ENCODE measurements at places on chromosomes 4 and X.

- DNase-seq = no peak
Measured at GRCh38 chr4:43242606-43243005, 350.1 kb downstream of the GRXCR1 start.

- no peak for DNase-seq
Measured at GRCh38 chr4:3301450-3302172, 8.8 kb downstream of the RGS12 start.

- no peak for DNase-seq
Measured at GRCh38 chr4:115489279-115489678, 375.9 kb upstream of the NDST4 start.

DNA sequence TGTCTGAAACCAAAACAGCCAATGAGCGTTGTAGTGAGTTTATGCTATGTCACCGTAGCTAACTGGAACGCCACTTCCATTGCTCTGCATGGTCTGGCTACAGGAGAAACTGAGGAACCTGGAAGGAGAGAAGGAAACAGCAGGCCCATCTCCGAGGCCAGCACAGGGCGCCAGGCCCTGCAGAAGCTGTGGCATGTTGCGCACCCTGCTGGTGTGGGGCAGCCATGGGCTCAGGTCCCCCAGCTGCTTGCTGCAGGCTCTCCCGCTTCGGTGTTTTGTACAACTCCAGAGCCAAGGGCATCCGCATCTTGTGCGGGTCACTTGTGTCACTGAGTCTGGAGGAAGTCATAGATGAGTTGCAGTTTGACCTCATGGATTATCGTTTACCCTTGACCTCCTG lies 89.2 kb downstream of the AFAP1 start:
- DNase-seq = no peak

- no peak for DNase-seq
Measured at GRCh38 chrX:44914532-44915198, 41.7 kb downstream of the KDM6A start.

- DNase-seq = no peak
Measured at GRCh38 chr4:189800545-189801088, 140.1 kb upstream of the FRG1 start.

DNA sequence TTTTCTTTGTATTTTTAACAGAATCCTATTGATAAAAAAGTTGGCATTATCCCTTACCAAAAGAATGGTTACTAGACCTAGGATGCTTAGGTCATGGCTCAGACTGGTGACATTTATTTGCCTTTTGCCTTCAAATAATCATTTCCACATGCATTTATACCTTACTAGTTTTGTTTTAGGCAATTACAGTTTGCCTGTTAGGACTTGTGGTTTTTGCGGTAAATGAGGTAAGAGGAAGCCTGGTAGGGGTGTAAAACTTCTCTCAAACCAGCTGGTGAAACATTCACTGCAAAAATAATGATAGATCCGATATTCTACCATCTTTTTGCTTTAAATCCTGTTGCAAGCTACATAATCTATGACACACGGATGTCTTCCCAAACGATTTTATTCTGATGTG lies 12.1 kb downstream of the LAMP2 start:
- no peak for DNase-seq

- DNase-seq = no peak
Measured at GRCh38 chrX:47815901-47816845, 20.5 kb upstream of the ZNF81 start.

- no peak for DNase-seq
Measured at GRCh38 chr4:69822198-69822597, 37.7 kb downstream of the SULT1E1 start.

DNA sequence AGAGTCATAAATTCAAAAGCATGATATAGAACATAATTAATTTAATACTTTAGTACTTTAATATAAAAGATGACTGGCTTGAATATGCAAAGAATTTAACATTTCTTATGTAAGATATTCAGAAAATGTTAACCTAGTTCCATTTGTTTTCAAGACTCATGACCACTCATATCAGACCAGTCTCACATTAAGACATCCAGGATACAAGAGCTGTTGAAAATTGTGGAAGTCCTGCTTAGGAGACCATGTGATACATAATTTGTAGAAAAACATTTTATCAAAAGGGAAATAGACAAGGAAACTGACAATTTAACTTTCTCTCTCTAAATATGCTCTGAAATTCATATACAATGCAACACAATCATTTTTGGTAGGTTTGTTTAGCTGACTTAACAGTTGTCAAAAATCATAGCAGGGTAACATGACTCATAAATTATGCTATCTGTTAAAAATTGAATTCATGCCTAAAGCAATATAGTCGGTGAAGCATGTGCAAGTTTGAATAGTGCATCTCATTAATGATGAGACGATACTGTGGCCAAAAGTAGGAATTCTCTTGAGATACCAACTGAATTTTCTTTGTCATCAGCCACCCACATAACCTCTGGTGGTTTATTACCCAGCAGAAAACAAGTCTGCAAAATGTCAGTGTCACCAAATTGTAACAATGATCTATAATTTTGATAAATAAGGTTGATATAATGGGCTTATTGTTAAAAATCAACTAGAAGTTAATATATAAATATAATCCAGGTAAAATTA lies 211.4 kb downstream of the GASK1B start:
- no peak for DNase-seq

DNA sequence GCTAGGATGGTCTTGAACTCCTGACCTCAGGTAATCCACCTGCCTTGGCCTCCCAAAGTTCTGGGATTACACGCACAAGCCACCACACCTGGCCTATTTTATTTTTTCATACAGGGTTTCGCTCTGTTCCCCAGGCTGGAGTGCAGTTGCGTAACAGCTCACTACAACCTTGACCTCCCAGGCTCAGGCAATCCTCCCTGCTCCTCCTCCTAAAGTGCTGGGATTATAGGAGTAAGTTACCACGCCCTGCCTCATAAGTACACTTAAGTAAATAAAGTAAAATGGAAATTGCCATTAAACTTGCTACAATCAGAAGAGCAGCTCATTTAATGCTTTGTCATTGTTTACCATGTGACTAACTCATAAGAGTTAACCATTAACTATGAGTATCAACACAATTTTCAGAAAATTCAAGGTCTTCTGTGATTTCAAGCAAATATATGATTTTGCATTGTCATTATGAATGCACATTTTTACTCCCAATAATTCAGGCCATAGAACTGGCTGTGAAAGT lies 12.3 kb downstream of the UGDH start:
- no peak for DNase-seq

DNA sequence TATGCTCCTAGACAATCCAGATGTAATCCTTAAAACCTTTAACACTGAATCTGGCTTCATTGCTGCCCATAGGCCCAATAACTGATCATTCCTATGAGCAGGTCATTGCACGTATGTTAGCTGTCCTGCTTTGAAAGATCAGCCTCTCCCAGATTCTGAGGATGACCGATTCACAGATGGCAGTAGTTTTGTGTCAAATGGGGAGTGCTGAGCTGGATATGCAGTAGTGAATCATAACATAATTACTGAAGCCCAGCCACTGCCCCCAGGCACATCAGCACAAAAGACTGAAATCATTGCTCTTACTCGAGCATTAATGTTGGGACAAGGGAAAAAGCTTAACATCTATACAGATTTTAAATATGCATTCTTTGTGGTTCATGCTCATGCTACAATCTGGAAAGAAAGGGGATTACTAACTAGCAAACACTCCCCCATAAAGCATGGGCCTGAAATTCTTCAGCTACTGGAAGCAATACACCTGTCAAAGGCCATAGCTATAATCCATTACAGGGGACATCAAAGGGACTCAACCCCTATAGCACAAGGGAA lies 16.4 kb upstream of the ZNF280C start:
- no peak for DNase-seq

- no peak for DNase-seq
Measured at GRCh38 chr4:128600410-128600809, 209.1 kb upstream of the JADE1 start.

GRCh38 chr4:52979821-52980590 lies 117.9 kb downstream of the RASL11B start:
- DNase-seq = no peak

- DNase-seq = no peak
Measured at GRCh38 chr4:140793291-140793690, 37.1 kb upstream of the TBC1D9 start.

GRCh38 chr4:105288121-105288520 lies 141.4 kb downstream of the TET2 start:
- DNase-seq = no peak

GRCh38 chr4:7381221-7381889 lies 53.4 kb downstream of the PSAPL1 start:
- no peak for DNase-seq

- DNase-seq = no peak
Measured at GRCh38 chrX:73268463-73268862, 53.8 kb upstream of the NAP1L2 start.

- DNase-seq = no peak
Measured at GRCh38 chr4:63618883-63619718, 790.1 kb downstream of the TECRL start.

GRCh38 chr4:12165616-12166015 lies 736.9 kb upstream of the HS3ST1 start:
- no peak for DNase-seq

- DNase-seq = no peak
Measured at GRCh38 chr4:33577791-33578190, 2666.5 kb downstream of the ARAP2 start.

- DNase-seq = no peak
Measured at GRCh38 chrX:150880808-150881165, 17.7 kb downstream of the CD99L2 start.

GRCh38 chrX:14028473-14028872 lies 1.2 kb downstream of the GEMIN8 start:
- DNase-seq = no peak

DNA sequence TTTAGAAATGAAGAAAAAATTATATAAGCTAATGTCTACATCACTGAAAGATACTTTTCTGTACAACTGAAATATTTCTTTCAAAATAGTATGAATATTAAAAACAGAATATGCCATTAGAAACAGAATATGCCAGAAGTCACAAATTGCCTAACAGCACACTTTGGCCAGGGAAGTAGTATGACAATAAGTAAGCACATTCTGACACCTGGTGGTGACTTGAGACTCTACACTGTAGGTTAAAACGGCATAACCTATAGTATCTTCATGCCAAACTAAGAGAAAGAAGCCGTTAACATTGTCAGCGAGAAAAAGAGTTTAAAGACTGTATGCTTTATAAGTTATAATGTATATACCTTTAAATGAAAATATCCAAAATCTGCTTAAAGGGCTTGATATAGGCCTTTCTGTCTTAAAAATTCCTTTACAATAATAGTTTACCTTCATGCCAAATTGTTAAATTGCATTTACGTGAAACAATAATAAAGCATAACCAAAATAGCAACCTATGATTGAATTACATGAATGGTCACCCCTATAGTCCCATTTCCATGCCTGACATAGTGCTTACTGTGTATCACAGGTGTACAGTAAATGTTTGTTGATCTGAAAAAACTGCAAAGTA lies 32.8 kb downstream of the FAM13A start:
- DNase-seq = no peak

DNA sequence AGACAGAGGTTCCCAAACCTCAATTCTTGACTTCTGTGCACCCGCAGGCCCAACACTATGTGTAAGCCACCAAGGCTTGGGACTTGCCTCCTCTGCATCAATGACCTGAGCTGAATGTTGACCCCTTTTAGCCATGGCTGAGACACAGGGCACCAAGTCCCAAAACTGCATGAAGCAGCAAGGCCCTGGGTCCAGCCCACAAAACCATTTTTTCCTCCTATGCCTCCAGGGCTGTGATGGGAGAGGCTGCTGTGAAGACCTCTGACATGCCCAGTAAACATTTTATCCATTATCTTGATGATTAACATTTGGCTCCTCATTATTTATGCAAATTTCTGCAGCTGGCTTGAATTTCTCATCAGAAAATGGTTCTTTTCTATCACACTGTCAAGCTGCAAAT lies 85.4 kb downstream of the ITM2A start:
- DNase-seq = no peak

- no peak for DNase-seq
Measured at GRCh38 chr4:7793186-7793585, 146.5 kb downstream of the AFAP1 start.

DNA sequence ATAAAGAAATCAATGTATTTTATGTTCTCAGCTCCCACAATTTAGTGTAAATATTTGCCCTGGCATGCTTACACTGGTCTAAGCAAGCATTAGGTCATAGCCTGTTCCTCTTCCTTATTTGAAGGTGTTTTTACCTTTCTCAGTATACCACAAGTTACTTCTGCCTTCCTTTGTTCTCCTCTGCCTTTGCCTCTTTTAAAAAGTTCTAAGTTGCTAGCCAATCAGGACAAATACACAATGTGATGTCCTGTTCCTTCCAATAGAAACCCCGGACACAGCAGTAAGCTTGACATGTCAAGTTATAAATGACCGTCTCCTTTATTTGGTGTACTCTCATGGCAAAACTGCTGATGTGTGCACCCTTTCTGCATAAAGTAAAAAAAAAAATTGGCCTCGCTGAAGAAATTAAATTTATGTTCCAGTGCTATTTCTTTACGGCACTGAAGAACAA lies 49.4 kb downstream of the UGT2B10 start:
- DNase-seq = no peak

DNA sequence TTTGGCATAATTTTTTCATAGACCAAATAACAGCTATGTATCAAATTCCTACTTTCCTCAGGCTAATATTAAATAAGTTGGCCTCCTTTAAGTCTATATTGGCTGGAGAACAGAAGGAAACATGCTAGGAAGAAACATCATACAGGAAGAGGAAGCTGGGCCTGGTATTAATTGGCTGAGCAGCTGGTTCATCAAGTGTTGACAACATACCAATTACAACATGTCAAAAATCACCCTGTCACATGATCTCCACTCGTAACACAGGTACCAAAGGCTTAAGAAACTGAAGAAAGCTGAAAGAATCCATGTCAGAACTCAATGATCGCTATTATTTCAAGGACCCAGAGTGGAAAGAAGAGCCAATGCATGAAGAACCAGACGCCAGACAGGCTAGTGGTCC lies 10.5 kb downstream of the WDFY3 start:
- no peak for DNase-seq

DNA sequence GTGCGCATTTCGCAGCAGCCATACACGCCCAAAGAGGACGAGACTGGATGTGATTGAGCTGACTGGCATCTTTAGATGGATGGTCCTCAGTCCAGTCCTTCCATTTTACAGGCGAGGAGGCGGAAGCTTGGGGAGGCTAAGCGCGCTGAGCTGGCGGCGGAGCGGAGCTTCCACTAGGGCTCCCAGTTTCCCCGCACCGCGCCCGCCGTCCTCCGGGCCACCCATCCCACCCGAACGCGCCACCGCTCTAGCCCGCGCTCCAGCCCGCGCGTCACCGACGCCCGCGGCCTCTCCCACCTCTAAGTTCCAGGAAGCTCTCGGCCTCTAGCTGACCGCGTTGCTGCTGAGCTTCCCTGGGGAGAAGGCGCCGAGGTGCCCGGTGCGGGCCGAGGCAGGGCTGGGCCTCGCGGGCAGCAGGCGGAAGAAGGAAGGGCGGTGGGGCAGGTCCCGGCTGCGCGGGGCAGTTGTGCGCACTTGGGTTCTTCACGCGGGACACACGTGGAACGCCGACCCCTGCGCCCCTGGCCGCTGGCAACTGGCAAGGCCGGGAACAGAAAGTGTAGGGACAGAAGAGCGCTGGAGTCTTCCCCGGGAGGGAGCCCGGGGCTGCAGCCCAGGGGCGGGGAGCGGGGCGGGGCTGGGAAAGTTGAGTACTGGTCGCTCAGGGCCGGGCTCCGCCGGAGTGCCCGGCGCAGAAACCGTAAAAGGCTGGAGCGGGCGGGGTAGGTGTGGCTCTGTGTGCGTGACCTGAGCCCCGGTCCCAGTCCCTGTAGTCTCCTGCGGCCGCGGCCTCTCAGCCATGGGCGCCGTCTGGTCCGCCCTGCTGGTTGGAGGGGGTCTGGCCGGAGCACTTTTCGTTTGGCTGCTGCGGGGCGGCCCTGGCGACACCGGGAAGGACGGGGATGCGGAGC lies at the start of gene STBD1:
Gene STBD1, plus strand, starts transcription at position 763 of the 911 bp plus-strand sequence. Its CDS starts 37 bp downstream, at position 800.
- DNase-seq = no peak
